Myocyte (in vitro differentiated cells): ENCODE measurements at places on chromosomes 6 and 20. TPM values are rescaled to one million over a fixed set of nuclear protein-coding genes. Genes with fewer than 3 reads are reported as not detected.

DNA sequence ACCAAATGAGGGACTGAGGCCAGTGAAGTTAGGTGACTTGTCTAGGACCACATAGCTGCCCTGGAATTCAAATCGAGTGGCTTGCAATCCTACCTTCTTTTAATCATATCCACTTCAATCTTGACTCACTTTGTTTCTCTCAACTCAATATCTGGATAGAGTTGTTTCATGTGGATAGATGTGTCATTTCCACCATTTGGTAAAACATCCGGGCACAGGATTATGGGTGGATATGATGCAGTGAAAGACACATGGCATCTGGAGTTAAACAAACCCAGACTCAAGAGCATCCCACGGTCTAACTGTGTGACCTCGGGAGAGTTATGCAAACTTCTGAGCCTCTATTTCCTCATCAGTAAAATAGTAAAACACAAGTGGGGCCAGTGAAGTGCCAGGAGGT, 103.6 kb upstream of the CNKSR3 start:
- no peak for DNase-seq

GRCh38 chr6:138044972-138045371, 62.2 kb downstream of the PERP start:
- DNase-seq, result no peak

The BFSP1 gene
- 7.6 and 8.3 TPM in 2 replicates for total RNA-seq

GRCh38 chr6:90940812-90941481, 354.1 kb upstream of the MAP3K7 start:
- DNase-seq, result peak; percentile 59

GRCh38 chr6:77326029-77326428, 137.3 kb downstream of the HTR1B start:
- DNase-seq, result no peak

- no peak for DNase-seq
These were observed 97.4 kb downstream of the IYD start for GRCh38 chr6:150466196-150466595.

DNA sequence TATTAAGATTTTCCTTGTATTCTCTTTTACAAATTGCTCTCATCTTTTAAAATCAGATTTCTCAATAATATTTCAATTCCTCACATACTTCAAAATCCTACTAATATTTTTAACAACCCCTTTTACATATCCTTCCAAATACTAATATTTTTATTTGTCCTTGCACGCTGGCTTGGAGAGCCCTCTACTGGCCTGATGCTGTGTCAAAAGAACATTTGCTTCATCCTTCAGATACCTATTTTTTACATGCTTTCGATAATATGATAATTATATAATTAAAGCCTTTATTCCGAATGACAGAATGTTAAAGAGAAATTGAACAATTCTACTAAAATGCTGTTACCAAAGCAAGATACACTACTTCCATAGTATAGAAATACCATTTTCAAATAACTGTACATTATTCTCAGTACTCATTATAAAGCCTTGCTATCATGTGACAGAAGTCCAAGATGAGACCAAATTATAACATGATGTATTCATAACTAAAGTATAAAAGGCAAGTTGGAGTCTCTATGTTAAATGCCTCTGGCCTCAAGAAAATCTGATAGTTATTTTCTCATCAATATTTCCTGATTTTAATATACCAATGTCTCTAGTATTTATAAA, 39.0 kb upstream of the PLN start:
- peak; percentile 51 for DNase-seq

- DNase-seq, result no peak
These were observed 11.5 kb downstream of the TREML4 start for GRCh38 chr6:41239467-41240159.

GRCh38 chr6:3776881-3777507, 25.5 kb upstream of the PXDC1 start:
- no peak for DNase-seq

GRCh38 chr6:125804264-125804663, 13.5 kb downstream of the NCOA7 start:
- no peak for DNase-seq

The TINAG gene
- total RNA-seq, result 0.72 TPM in 1 of 2 replicates, not detected in the other

The PTCRA gene
- total RNA-seq, result not detected in 2 replicates

The NKX2-2 gene
- total RNA-seq, result not detected in 2 replicates

The TXLNB gene
- 65.8 and 77.7 TPM in 2 replicates for total RNA-seq

DNA sequence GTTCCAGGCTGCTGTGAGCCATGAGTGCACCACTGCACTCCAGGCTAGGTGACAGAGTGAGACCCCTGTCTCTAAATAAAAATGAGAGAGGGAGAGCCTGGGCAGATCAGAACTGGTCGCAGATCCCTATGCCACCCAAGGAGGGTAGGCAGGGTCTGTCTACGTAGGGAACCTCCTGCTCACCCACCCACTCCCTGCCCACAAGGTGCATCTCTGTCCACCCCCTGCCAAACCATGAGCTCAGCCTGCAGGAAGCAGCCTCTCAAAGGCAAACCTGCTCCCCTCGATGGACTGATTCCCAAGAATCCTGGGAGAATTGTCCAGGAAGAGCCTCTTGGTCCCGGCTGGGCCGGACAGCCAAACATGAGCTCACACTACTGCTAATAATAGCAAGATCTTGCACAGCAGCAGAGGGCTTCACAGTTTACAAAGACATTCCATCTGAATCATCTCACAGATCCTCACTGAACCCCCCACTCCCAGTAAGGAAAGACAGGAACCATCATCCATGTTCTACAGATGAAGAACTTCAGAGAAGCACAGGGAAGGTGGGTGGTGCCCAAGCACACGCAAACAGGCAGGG, 27.8 kb upstream of the TLDC2 start:
- peak; percentile 84 for DNase-seq

The SIRPA gene
- 2.9 and 5.3 TPM in 2 replicates for total RNA-seq

- DNase-seq, result peak; percentile 53
These were observed 2.6 kb downstream of the TAGAP start for GRCh38 chr6:159042003-159042825.

The SLC17A2 gene
- total RNA-seq, result 0.16 and 0.21 TPM in 2 replicates

The SRSF12 gene
- total RNA-seq, result not detected in 2 replicates

GRCh38 chr6:35008858-35009257, 119.8 kb downstream of the ANKS1A start:
- DNase-seq, result no peak
